ENCODE measurements at places on chromosomes 6 and 20.

- no peak for DNase-seq
Observed at GRCh38 chr6:23591761-23592160, 534.3 kb upstream of the NRSN1 start.

DNA sequence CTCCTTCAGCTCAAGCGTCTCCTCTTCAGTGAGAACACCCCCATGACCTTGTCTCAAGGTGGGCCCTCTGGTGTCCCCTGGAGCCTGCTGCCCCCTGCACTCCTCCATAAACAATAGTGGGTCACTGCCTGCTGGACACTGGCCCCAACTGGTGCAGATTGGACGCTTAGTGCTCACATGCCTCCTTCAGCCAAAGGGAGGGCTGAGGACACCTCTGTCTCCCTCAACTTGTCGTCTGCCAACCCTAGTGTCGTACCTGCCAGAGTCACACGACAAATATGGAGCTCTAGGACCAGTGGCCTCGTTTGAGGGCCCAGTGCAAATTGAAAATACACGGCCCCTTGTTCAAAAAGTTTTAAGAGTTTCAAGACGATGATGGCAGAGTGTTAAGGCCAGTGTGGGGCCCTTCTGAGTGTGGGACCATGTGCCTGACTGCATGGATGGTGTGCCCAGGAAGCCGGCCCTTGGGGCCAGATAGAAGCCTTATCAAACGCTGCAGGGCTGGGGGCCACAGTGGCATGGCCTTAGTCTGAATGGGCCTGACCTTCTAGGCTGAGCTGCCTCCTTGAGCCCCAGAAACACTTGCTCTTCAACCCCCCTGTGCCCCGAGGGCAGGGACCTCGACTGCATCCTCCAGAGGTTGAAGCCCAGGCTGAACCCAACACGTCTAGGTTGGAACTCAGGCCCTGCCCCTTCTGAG lies 20.1 kb downstream of the APCDD1L start:
- DNase-seq: no peak

DNA sequence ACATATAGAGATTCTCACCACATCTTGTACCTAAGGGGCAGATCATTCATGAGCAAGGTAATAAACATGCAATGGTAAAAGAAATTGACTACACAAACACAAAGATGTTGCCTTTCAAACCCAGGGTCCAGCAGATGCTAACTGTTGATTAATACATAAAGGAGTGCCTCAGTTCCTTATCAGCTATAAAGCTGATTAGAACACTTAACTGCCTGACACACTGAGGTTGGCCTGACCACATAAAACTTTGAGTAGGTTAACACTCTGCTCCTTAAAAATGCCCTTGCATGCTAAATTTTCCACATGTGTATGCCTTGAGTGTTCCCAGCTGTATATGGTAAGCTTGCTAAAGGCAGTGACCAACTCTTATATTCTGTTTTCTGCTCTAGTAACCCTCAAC lies 14.9 kb downstream of the CRISP2 start:
- DNase-seq: no peak

DNA sequence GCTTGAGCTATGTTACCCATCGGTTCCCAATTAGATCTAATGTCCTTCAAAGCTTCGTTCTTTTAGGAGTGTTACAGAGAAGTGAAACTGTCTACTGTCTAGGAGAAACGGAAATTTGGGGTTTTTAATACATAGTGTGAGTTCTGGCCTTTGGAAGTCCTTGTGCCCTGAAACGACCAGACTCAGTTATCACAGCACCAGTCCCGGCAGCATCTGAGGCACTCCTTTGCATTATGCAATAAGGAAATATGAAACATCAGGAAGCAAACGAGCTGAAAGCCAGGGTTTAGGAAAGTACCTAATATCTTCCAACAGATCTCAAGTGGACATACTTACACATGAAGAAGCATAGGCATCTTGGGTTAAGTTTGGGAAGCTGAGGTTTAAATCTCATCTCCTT lies 61.8 kb upstream of the ADGRF1 start:
- DNase-seq: no peak

- DNase-seq: no peak
Observed at GRCh38 chr20:57031867-57032355, 234.5 kb downstream of the BMP7 start.

DNA sequence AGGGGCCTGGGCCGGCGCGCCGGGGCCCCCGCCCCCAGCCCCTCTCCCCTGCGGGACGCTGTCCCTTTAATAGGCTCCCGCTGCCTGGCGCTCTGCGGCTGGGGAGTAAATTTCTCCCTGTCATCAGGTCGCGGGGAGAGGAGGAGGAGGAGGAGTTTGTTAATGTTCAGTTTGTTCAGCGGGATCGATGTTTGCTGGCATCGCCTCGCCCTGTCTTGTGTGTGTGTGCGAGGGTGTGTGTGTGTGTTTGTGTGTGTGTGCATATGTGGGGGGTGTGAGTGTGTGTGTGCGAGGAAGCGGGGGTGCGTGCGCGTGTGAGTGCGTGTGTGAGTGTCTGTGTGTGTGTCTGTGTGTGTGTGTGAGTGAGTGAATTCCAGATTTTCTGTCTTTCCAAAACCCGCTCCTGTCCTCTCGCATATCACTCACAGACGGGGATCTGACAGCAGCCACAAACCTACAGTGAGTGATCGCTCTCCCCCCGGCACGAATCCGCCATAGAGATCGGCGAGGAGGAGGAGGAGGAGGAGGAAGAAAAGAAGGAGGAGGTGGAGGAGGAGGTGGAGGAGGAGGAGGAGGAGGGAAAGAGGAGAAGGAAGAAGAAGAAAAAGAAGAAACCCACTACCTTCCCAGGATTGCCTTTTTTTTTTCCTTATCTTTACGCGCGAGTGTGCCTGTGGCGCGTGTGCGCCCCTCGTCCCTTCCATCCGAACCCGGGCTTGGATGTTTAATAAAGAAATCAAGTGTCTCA lies at the start of gene TSHZ2:
TSHZ2 (plus strand) TSS at position 169 of the 748 bp plus-strand sequence. CDS start 936 bp downstream, outside the sequence.
- peak; percentile 88 for DNase-seq

- DNase-seq: no peak
Observed at GRCh38 chr6:114164207-114164606, 178.6 kb downstream of the HS3ST5 start.

GRCh38 chr6:160766989-160767646 lies 65.1 kb downstream of the PLG start:
- peak; percentile 92 for DNase-seq

GRCh38 chr20:31869942-31870725 lies at the start of the genes DUSP15 and TTLL9:
Gene DUSP15, minus strand, starts transcription at chr20:31870527. Its CDS starts 190 bp downstream, at chr20:31870337.
Gene TTLL9, plus strand, starts transcription at chr20:31870634. Its CDS starts 493 bp downstream, at chr20:31871127.
- DNase-seq: no peak

DNA sequence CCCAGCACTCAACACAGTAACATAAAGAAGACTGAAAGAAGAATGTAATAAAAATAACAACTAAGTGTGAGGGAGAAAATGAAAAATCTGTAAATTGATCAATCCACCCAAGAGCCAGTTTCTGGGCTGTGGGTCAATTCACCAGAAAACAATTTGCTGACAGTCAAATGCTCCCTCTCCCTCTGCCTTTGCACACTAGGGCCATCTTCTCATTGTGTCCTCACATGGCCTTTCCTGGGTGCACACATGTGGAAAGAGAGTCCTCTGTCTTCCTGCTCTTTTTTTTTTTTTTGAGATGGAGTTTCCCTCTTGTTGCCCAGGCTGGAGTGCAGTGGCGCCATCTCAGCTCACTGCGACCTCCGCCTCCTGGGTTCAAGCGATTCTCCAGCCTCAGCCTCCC lies 53.9 kb upstream of the PRND start:
- DNase-seq: no peak
